Activated CD4-positive, alpha-beta T cell treated with anti-CD3 and anti-CD28 coated beads for 36 hours (primary cell): ENCODE measurements at places on chromosomes 2 and 18.

DNA sequence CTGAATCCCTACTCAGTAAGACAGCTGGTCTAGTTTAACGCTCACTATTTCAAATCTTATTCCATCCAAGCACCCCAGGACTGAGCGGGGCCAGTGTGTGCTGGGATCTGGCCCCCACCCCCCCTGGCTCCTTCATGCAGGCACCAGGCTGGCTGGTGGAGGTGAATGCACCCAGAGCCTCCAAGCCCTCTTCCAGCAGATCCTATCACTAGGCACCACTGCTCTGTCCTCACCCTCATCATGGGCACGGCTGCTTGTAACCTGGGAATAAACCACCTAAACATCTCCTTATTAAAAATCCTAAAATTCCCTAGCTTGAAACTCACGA, 194.3 kb downstream of the ARL4C start:
- no peak overlapping the region for H3K4me3 ChIP-seq
- H3K36me3 ChIP-seq: peaks cover 10% of the 10 kb centered on the region
- no peak overlapping the region for H3K27ac ChIP-seq

- peak overlapping the region; percentile 65 for H3K4me3 ChIP-seq
- H3K4me1 ChIP-seq: peaks cover 28% of the 10 kb centered on the region
- peaks cover 73% of the 10 kb centered on the region for H3K27me3 ChIP-seq
- H3K27ac ChIP-seq: no peak overlapping the region
- H3K36me3 ChIP-seq: no peaks in the 10 kb centered on the region
These were observed 1.9 kb upstream of the MEIS1 start for GRCh38 chr2:66432801-66433694.

- no peak for DNase-seq
- H3K4me1 ChIP-seq: peaks cover 12% of the 10 kb centered on the region
- no peak overlapping the region for H3K27ac ChIP-seq
- H3K36me3 ChIP-seq: no peaks in the 10 kb centered on the region
These were observed 2.2 kb upstream of the MTCL1 start for GRCh38 chr18:8703092-8703709.

DNA sequence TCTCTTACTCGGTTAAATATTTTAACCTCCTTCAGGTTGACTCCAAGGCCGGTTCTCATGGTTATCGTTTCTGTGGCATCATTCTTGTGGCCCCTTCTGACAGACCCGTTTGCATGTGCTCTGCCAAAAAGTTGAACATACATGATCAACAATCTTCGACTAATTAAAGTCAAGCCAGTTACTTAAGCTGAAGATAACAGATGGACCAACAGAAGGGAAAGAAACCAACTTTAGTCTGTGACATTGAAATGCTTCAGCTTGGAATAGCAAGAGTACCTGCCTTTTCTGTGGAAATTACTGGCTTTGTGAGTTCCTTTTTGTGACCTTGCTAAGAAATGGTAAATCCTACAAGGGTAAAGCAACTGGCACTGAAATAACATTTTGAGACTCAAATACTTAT, 1429.1 kb downstream of the LRP1B start:
- H3K4me3 ChIP-seq: no peak overlapping the region
- no peak for DNase-seq
- H3K27ac ChIP-seq: no peak overlapping the region
- no peaks in the 10 kb centered on the region for H3K36me3 ChIP-seq
- H3K4me1 ChIP-seq: no peaks in the 10 kb centered on the region

DNA sequence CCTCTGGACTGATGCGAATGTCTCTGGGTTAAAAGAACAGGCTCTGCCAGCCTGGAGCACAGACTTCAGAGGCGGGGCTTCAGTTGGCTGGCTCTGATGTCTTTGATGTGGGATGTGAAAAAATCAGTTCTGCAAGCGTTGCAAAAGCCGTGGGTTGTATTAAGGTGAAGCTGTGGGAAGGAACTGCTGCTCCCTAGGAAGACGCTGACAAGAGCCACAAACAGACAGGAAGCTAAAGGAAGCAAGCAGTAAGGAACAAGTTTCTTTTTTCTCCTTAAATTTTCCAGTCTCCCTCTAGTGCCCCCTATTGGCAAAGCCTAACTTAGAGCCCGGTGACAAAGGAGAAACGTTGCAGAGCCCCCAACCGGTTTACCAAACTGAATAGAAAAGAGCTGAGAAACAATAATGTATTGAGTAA, 239.0 kb downstream of the CCDC178 start:
- H3K4me1 ChIP-seq: no peaks in the 10 kb centered on the region
- H3K36me3 ChIP-seq: no peaks in the 10 kb centered on the region
- H3K4me3 ChIP-seq: no peak overlapping the region
- H3K27ac ChIP-seq: no peak overlapping the region
- peak; percentile 3 for DNase-seq

DNA sequence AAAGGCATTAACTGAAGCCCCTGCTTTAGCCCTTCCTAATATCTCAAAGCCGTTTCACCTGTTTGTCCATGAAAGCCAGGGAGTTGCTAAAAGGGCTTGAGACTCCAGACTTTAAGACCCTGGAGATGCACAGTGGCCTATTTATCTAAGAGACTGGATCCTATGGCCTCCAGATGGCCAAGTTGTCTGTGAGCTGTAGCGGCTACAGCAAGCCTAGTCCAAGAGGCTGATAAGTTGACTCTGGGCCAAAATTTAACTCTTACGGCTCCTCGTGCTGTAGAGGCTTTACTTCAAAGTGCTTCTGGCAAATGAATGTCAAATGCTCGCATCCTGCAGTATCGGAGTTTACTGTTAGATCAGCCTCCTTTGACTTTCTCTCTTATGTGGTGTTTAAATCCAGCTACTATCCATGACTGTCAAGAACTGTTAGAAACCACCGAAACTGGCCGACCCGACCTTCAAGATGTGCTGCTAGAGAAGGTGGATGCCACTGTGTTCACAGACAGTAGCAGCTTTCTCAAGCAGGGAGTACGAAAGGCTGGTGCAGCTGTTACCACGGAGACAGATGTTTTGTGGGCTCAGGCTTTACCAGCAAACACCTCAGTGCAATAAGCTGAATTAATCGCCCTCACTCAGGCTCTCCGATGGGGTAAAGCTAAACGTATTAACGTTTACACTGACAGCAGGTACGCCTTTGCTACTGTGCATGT, 336.7 kb upstream of the CNTNAP5 start:
- H3K4me3 ChIP-seq: no peak overlapping the region
- H3K36me3 ChIP-seq: no peaks in the 10 kb centered on the region
- H3K27me3 ChIP-seq: no peaks in the 10 kb centered on the region

DNA sequence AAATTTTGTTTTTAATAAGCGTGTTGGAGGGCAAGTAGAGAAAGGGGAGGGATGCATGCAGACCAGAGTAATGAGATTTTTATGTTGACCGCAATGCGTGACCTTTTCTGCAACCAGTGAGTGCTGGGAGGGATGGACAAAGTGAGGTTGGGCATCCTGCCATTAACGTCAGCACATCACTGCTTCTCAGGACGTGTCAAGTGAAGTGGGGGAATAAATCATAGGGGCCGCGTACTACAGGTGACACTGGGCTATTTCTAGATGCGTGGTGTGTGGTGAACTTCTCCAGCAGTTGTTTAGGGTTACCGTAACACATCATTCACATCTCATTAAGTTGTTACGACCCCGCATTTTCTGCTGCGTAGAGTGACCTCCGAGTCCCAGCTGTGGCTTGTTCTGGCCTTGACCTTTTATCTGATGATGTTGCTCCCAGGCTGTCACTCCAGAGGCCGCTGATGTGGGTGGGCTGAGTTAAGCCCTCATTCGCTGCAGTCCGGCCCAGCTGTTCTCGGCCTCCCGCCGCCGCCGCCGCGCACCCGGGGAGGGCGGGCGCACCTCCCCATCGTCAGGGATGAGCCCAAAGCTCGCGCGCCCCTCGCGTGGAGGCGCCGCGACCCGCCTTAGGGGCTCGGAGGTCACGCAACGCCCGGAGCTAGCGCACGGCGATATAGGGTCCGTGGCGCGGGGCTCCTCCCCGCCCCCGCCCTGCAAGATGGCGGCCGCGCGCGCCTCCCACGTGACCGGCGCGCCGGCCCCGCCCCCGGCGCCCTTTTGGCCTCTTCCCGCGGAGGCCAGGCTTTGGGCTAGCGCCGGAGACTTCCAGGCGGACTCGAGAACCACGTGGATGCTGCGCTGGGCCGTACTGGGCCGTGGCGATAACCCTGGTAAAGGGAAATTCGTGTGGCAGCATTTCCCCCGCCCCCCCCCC, 3.5 kb downstream of the ZCCHC2 start:
- peak overlapping the region; percentile 95 for H3K4me3 ChIP-seq
- H3K4me1 ChIP-seq: peaks cover 37% of the 10 kb centered on the region
- peak overlapping the region; percentile 98 for H3K27ac ChIP-seq
- peak; percentile 86 for DNase-seq
- no peaks in the 10 kb centered on the region for H3K27me3 ChIP-seq

GRCh38 chr2:3386448-3386958, 7.0 kb downstream of the TRAPPC12 start:
- H3K4me1 ChIP-seq: peaks cover 15% of the 10 kb centered on the region
- no peaks in the 10 kb centered on the region for H3K27me3 ChIP-seq
- no peak overlapping the region for H3K27ac ChIP-seq
- H3K4me3 ChIP-seq: no peak overlapping the region
- no peak for DNase-seq

DNA sequence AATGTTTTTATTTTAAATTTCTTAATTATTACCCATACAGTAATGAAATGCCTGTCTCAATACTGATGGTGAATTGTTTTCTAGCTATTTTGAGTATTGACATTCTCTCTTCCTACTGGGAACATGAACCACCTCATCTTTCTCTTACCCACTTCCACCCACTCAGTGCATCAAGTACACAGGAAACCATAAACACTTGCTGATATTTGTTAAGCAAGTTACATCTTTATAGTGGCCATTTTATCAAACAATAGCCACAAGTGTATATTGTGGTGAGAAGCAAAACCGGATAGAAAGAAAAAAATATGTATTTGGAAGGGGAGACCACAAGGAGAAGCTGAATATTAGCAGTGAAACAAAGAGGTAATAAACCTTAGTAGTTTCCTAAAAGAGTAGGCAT, 368.1 kb upstream of the HNRNPA3 start:
- no peak overlapping the region for H3K4me3 ChIP-seq
- no peaks in the 10 kb centered on the region for H3K36me3 ChIP-seq
- no peaks in the 10 kb centered on the region for H3K4me1 ChIP-seq

DNA sequence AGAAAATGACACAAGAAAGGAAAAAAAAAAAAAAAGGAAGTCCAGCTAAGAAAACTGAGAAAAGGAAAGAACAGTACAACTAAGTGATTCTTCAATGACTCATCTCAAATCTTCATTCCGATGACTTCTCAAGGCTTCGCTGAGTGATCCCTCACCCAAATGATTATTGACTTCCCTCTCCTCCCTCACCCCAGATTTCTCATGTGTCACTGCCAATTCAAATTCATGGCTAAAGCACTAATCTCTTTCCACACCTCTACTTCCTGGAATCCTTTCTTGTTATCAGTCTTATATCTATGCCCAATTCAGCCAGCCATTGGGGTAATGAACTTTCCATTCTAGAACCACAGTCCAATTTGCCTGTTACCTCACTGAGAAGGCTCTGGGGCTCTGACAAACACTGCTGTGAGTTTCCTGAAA, 7.2 kb upstream of the ABCB11 start:
- peaks cover 11% of the 10 kb centered on the region for H3K36me3 ChIP-seq
- H3K4me1 ChIP-seq: peaks cover 4% of the 10 kb centered on the region
- H3K27ac ChIP-seq: no peak overlapping the region
- no peak for DNase-seq
- no peak overlapping the region for H3K4me3 ChIP-seq

- H3K4me3 ChIP-seq: no peak overlapping the region
- H3K4me1 ChIP-seq: no peaks in the 10 kb centered on the region
- H3K27ac ChIP-seq: no peak overlapping the region
- DNase-seq: no peak
- H3K27me3 ChIP-seq: no peaks in the 10 kb centered on the region
These were observed 390.4 kb upstream of the CELF4 start for GRCh38 chr18:37956020-37956419.

- peaks cover 5% of the 10 kb centered on the region for H3K27me3 ChIP-seq
- no peak overlapping the region for H3K27ac ChIP-seq
- peaks cover 4% of the 10 kb centered on the region for H3K4me1 ChIP-seq
- H3K36me3 ChIP-seq: no peaks in the 10 kb centered on the region
- peak; percentile 14 for DNase-seq
These were observed 169.8 kb downstream of the MREG start for GRCh38 chr2:215843579-215843978.

GRCh38 chr2:109607766-109608165, 6.0 kb downstream of the SEPTIN10 start:
- H3K27ac ChIP-seq: no peak overlapping the region
- H3K27me3 ChIP-seq: peaks cover 45% of the 10 kb centered on the region
- DNase-seq: no peak
- no peak overlapping the region for H3K4me3 ChIP-seq

DNA sequence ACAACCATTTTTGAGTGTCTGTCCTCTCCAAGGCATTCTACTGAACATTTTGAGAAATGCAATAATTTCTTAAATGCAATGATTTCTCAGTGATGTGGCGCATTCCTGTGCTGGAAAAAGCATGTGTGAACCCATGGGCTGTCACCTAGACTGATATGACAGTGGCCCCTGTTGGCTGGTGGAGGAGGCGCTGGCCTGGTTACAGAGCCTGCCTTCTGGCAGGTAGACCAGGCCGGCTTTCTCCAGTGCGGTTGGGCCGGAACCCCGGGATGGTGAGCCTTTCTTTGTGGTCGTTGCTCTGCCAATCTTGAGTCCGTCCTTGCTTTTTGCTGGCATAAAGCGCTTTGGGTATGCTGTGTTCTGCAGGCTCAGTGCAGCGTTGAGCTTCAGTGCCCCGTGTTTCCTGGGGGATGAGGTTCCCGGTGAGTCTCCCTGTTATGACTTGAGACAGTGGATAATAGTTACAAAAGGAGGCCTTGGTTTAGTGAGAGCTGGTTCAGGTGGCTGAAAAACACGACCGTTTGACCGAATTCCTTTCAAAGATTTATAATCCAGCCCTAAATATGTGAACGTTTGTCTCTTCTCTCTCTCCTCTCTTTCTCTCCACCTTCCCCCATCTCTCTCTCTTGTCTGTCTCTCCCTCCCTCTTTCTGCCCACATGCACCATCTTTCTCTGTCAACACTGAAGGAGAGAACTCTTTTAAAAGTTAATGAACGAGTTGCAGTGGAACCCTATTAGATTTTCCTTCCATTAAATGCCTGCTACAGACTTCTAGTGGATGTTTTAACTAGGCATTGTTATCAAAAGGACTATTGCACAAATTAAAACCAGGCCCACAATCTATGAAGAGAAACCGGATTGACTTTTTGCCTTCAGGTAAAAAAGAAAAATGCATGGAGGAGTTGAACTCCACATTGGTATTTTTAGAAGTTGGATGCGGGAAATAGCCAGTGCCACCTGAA, 34.0 kb downstream of the TSHZ1 start:
- no peak overlapping the region for H3K4me3 ChIP-seq
- no peaks in the 10 kb centered on the region for H3K36me3 ChIP-seq
- H3K4me1 ChIP-seq: peaks cover 39% of the 10 kb centered on the region
- H3K27me3 ChIP-seq: no peaks in the 10 kb centered on the region
